Mesangial cell (primary cell): ENCODE measurements at places on chromosomes 5 and 9. TPM values are rescaled to one million over a fixed set of nuclear protein-coding genes. Genes with fewer than 3 reads are reported as not detected.

TMC1 gene
- total RNA-seq, result not detected in 2 replicates

RBM22 gene
- total RNA-seq, result 22.8 and 25.1 TPM in 2 replicates

CRB2 gene
- 3.3 and 94.2 TPM in 2 replicates for total RNA-seq

REEP2 gene
- 11.7 and 28.8 TPM in 2 replicates for total RNA-seq

PCDHB11 gene
- 0.16 and 0.63 TPM in 2 replicates for total RNA-seq

KIAA0825 gene
- total RNA-seq, result 0.65 and 2.2 TPM in 2 replicates

ROR2 gene
- 0.98 and 4.9 TPM in 2 replicates for total RNA-seq

NMUR2 gene
- total RNA-seq, result 0.13 and 0.16 TPM in 2 replicates

MGAT4B gene
- 257 and 417 TPM in 2 replicates for total RNA-seq

SAXO1 gene
- total RNA-seq, result 0.51 TPM in 1 of 2 replicates, not detected in the other

LCP2 gene
- not detected in 2 replicates for total RNA-seq

MSMP gene
- total RNA-seq, result not detected in 2 replicates

PPIC gene
- total RNA-seq, result 16.9 and 30.3 TPM in 2 replicates

SPATA31D3 gene
- total RNA-seq, result not detected in 2 replicates

SHC3 gene
- 7.2 and 9.1 TPM in 2 replicates for total RNA-seq

C1QTNF3 gene
- total RNA-seq, result 0.49 and 3.0 TPM in 2 replicates

ZCCHC9 gene
- 9.4 and 12.1 TPM in 2 replicates for total RNA-seq
